ENCODE measurements at places on chromosomes 16 and 17.

- DNase-seq: no peak
These were observed 15.0 kb upstream of the PEMT start for GRCh38 chr17:17606416-17607000.

DNA sequence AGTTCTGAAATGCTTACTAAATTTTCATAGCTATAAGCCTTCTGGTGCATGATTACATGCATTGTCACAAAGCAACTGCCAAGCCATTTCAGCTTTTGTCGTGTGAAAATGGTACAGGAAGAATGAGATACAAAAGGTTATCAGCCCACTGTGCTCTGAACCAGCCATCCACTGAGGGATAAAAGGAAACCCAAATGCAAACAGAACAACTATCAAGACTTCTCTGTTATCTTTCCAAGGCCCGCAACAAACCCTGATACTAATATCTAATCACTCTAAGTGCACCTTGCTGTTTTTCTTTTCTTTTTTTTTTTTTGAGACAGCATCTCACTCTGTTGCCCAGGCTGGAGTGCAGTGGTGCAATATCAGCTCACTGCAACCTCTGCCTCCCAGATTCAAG, 109.0 kb downstream of the FTO start:
- no peak for DNase-seq

DNA sequence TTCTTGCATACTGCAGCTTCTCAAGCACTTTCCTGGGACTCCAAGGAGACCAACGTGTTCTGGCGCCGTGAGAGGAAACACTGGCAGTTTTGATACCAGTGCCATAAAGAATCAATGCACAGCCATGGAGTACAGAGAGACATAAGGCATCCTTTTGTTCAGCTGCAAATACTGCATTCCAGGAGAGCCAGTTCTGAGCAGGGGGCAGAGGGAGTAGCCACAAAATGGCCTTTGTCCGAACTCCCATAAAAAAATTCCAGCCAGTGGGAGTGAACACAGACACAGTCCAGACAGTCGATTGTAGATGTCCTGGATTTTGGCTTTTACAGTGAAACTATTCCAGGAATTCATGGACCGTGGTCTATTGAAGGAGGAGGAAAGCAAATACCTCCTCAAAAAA, 36.2 kb upstream of the TEKT3 start:
- peak; percentile 71 for DNase-seq

GRCh38 chr17:68054296-68054900, 18.9 kb downstream of the KPNA2 start:
- no peak for DNase-seq

GRCh38 chr17:73560661-73561060, 83.6 kb downstream of the SDK2 start:
- no peak for DNase-seq

GRCh38 chr16:85986931-85987749, 88.2 kb downstream of the IRF8 start:
- DNase-seq: no peak

- no peak for DNase-seq
These were observed 318.3 kb downstream of the PHKB start for GRCh38 chr16:47779201-47780016.

DNA sequence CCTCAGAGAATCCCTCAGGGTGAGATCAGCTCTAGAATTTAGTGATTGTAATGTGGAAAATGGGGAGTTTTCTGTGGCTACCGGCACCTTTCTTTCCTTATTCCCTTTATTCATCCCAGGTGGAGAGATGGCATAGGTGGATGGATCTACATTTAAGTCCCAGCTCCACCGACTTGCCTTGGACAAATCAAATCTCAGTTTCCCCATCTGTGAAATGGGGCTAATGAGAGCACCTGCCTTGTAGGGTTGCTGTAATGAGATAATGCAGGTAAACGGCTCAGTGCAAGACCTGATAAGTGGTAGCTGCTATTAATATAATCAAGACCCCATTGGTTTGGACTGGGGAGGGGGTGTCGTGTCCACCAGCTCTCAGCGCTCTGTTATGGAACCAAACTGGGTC, 40.5 kb downstream of the OTOA start:
- DNase-seq: no peak

DNA sequence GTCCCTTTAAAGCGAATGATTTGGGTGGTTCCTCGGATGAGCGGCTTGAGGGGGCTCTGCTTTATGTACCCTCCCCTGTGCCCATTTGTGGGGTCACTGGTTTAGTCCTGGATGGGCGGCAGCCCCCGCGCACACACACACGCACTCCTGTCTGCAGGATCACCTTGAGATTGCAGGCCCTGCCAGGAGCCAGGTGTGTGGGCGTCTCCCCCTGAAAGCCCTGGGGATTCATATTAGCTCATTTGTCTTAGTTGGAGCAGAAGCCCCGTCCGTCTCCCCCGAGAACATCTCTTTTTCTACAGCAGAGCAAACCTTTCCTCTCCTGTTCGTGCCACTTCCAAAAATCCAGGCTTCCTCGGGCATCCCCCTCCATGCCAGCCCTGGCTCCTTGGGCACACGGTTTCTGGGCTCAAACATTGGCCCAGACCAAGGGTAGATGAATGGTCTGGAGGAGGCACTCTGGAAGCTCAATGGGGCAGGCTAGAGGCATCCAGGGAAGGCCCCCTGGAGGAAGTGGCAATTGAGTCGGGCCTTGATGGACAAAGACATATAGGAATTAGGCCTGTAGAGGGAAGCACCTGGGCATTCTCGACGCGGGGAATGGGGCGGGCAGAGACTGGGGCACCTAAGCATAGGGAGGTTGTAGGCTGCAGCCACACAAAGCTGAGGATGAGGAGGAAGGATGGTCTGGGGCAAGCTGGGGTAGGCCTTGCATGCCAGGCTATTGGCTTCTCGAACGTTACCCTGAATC, 218.5 kb upstream of the GSE1 start:
- DNase-seq: no peak

DNA sequence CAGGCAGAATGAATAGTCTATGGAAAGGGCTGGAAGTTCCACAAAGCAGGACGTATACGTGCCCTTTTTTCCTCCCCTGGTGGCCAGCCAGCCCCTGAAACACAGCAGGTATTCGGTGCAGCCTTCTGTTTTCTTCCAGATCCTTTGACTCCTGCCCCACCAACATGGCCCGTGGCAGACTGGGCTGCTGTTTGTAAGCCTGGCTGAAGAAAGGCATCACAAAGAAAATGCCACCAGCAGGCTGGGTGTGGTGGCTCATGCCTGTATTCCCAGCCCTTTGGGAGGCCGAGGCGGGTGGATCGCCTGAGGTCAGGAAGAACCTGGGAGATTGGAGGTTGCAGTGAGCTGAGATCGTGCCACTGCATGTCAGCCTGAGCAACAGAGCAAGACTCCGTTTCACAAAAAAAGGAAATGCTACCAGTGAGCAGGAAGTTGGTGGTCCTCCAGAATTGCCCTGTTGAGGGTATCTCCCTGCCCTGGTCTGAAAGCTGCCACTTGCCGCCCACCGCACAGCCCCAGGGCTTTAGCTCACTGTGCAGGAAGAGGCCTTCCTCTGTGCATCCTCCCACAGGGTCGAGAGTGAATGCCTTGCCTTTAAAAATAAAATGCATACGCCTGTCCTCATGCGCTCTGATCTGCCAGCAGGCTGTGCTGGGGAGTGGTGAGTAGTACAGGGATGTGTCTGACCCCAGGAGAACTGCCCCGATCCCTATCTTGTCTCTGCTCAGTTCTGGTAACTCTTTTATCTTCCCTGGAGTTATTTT, 587.7 kb downstream of the MAF start:
- DNase-seq: no peak

DNA sequence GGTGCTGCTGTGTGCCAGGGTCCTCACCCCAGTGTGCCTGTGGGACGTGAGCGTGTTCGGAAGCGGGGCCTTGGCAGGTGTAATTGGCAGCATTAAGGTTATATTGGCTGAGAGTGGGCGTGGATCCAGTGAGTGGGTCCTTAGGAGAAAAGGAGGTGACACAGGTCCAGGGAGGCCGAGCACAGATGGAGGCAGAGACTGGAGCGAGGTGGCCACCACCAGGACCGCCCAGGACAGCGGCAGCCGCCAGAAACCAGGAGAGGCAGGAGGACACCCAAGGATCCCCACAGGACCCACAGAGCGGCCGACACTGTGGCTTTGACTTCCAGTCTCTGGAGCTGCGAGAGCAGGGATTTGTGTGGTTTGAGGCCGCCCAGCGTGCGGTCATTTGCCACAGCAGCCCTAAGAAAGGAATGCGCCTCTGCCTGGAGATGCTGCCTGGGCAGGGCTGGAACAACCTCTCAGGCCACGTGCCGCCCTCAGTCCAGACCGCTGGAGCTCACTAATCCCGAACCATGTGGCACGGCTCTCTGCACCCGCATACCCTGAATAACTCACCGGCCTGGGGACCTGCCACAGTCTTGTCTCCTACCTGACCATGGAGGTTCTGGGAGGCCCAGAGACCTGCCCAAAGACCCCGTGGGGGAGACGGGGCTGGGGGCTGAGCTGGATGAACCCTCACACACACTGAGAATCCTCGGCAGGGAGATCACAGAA, 45.4 kb downstream of the SOX8 start:
- no peak for DNase-seq

- DNase-seq: no peak
These were observed at the start of gene ATF7IP2 for GRCh38 chr16:10385725-10386516. Gene ATF7IP2, plus strand, starts transcription at chr16:10386061. Its CDS starts 44,560 bp downstream, at chr16:10430621.

DNA sequence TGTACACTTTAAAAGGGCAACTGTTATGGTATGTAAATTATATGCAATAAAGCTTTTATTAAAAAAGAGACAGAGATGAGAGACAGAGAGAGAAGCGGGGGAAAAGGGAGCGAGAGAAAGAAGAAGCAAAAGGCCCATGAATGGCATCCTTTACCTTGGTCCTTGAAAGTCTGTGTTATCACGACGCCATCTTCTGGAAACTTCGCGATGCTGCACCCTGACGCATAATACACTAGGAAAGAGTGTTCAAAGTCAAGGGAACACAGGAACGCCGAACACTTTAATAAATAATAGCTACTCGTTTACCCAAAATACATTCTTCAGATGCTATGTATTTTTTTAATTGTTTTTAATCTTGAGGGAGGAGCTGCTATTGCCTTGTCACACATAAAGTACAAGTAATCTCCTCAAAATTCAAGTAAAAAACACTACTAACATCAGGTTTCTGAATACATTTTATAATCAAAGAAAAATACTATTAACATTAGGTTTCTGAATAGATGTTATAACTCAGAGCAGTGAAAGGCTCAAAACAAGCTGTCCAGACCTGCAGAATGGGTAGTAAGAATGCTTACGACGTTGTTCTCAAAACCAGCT, 23.0 kb upstream of the SLC38A8 start:
- no peak for DNase-seq

- no peak for DNase-seq
These were observed 72.1 kb downstream of the RPTOR start for GRCh38 chr17:80616705-80617104.

- no peak for DNase-seq
These were observed 28.3 kb upstream of the TENT4B start for GRCh38 chr16:50124769-50125168.

DNA sequence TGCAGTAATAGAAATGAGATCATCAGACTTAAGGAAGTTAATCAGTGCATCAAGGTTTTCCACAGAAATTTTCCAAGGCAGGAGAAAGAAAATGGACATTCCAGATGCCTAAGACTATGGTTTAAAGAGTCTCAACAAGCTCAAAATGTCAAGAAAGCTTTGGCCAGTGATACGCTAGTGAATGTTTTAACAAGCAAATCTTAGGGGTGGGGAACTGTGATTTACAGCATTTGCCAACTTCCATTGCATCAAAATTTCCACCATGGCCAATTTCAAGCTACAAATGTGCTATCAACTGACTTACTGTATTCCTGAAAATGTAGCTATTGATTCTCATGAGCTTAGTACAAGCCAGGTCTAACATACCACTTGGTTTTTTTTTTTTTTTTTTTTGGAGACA, 82.4 kb upstream of the CLEC3A start:
- no peak for DNase-seq

DNA sequence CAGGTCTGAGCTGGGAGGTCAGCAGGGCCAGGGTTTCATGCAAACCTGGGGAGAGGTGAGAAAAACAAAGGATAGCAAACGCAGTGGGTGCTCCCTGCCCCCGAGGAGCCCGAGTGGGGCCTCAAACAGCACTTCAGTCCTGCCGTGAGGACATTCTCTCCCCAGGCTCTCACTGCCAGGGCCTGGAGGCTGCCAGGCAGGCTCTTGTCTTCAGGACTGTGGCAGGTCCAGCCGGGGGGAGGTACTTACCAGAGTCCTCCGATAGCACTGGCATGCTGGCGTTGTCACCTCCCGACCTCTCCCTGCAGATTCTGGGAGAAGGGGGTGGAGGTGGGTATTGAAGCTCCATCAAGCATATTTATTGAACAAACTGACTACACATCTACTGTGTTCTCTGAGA, 1.3 kb downstream of the MPP3 start:
- no peak for DNase-seq

DNA sequence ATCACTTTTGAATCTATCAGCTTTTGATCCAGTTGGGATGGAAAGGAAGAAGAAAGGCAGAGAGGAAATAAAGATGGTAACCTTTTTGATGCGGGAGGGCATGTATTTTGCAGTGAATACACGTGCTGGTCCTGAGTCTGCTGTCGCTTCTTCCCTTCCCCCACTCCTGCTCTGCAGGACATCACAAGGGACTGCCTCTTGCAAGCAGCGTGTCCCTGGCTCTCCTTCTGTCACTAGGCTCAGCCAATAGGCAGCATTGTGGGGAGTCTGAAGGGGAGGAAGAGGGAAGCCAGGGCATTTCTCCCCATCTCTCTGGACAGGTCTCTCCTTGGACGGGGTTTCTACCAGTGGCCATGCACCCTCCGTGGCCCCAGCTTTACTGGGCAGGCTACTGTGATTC, 15.7 kb upstream of the WFDC1 start:
- DNase-seq: no peak

DNA sequence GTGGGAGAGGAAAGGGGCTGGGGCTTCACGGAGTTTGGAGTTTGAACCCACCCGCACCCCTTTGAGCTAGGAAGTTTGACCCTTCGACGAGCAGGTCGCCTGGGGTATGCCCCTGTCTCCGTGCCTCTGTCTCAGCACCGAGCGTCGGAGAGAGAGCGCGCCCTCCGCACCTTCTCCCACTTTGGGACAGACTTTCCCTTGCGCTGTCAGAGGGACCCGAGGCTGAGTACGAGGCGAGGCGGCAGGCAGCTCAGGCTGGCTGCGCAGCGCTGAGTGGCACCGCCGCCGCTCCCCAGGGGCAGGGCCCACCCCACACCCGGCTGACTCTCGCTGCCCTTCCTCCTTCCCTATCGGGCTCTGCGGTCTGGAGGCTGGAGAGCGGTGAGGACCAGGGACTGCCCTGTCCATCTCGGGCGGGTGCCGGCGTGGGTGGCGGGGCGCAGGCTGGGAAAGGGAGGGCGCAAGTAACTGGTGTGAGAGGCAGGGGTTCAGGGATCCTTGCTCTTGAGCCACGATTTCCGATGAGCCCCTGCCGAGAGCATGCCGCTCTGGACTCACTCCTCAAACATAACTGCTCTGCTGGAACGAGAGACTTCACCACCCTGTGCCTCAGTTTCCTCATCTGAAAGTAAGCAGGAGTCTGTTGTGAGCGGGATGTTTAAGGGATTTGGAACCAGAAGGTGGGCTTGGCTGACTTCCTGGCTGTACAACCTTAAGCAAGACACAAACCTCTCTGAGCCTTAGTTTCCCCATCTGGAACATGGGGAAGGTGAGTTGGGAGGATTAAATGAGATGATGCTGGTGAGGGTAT, 981 bp downstream of the BEAN1 start:
- no peak for DNase-seq

GRCh38 chr16:12245921-12246720, 269.6 kb downstream of the SNX29 start:
- DNase-seq: no peak

Measured in vagina (tissue), 2 donors.